ENCODE measurements at places on chromosomes 7 and 10.
A peak's percentile ranks its signal among the peaks of the same experiment; 100 is the strongest.

- no peak for DNase-seq
Measured at GRCh38 chr7:70322856-70323255, 724.6 kb downstream of the AUTS2 start.

DNA sequence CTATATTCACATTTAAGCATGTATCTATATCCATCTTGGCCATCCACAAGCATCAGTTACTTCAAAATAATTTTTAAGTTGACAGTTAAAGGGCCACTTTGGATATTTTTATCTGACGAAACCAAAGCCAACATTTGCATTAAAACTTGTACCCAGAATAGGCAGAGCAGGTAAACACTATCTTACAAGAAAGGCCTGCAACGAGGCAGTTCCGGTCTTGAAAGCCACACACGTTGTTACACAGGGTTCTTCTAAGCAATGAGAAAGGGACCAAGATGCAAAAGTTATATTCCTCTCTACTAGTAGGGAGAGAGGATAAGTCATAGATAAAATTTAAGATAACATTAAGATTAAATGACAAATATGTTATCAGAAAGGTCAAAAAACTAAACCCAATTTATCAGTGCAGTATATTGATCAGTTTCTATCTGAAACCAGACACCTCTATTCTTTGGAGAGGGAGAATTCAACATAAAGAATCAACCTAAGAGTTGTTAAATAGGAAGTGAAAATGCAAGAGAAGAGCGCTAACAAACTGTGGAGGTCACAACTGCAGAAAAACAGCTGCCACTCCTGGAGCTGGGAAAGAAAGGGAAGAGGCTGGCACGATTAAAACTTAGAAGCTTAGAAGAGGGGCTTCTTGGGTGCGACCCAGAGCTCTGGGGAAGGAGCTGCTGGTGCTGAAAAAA lies 701.3 kb downstream of the TNS3 start:
- DNase-seq = no peak

DNA sequence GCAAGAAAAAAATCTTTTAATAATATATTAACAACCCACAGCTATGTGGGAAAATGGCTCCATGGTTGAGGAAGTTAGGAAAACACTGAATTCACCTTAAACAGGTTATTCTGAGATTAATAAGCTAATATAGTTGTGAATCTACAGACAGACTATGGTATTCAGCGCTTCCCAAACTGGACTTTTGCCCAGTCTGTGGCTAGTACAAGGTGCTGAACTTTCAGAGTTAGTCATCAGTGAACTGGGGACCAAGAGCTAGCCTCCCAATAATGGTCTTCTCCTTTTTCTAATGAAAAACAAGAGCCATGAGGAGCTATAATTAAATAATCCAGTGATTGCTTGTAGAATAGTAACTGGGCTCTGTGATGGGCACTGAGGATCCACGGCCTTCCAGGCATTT lies 65.3 kb downstream of the FRMPD2 start:
- DNase-seq = no peak

GRCh38 chr7:28503396-28503795 lies 91.1 kb downstream of the CREB5 start:
- no peak for DNase-seq

GRCh38 chr10:129279446-129280154 lies 187.4 kb upstream of the MGMT start:
- DNase-seq = no peak

DNA sequence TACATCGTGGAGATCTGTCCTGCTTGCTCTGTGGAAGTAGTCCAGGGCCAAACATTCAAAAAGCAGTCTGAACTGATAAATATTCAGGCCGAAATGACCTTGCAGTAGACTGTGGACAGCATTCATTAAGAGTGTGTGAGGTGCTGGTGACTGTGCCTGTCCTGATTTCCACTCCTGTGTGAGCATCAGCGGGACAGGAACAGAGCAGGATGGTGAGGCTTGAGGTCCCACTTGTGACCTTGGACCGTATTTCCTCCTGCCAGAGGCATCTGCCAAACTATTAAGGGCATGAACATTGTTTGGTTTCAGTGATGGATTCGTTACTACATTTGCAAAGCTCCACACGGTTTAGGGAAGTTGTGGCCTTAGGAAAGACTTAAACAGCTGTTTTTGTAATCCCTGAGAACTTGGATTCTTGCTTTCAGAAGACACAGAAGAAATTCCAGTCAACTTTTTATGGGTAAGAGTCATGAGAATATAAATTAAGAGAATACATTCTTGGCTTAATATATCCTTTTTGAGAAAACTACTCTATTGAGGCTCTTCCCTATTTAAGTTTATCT lies 32.8 kb downstream of the CCNY start:
- DNase-seq = no peak

GRCh38 chr10:44326474-44327030 lies 58.3 kb downstream of the CXCL12 start:
- DNase-seq = no peak

DNA sequence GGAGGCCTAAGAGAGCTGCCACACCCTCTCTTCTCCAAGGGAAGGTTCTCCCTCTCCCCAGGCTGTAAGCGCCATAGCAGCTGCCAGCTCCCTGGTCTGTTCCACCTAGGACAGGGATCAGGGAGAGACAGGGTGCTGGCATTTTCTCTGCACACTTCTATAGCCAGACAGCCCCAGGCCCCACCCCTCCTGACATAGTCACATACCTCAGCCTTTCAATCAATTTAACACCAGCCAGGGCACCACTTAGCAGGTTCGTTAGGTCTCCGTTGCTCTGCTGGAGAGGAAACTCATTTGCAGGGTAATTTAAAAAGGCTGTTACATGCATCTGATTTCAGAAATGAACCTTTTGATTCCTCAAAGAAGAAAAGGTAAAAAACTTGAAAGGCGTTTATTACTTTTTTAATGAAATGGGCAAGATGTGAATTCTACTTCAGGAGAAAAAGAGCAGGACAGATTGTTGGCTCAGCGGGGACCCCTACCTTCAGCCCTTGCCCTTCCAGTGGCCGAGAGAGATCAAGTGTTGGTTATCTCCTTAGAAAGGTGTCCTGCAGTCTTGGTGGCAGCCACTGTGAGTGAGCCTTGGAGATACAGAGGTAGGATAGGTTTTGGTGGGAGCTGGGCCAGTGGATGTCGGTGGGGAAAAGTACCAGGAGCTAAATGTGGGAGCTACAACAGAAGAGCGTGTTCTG lies 180.5 kb upstream of the GALNT17 start:
- DNase-seq = no peak

DNA sequence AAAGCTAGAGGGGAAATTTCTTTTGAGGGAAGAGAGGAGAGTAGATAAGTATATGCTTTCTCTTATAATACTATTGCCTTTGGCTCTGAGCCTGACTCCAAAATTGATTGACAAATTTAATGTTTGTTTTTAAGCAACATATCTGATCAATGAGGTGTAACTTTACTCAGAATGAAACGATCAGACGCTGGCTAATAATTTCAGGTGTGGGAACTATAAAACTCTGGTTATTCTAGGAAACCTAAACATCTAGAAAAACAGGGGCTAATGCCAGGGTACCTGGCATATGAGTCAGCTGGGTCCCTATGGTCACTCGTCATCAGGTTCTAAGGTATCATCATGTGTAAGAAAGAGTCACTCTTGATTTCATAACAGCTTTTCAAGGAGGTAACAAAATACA lies 139.7 kb downstream of the ATE1 start:
- DNase-seq = no peak

GRCh38 chr10:110041479-110041829 lies 33.7 kb downstream of the ADD3 start:
- no peak for DNase-seq

DNA sequence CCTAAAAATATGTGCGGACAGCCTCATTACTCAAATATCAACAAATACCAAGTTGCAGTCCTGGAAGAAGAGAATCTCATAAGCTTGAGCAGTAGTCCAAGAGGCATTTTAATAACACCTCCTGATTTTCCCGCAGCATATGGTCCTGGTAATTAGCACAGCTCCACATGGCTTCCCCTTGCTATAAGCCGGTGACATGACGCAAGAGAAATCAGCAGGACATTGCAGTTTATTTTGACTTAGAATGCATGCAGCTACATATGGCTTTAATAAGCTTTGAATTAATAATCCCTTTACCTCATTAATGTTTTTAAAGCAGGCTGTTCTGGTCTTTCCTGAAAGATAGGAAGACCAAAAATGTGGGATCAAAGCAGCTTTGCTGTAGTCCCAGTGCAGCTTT lies 137.6 kb downstream of the RAMP3 start:
- no peak for DNase-seq

GRCh38 chr10:109358325-109358724 lies 565.0 kb downstream of the XPNPEP1 start:
- no peak for DNase-seq

GRCh38 chr7:140478246-140479061 lies 851 bp downstream of the MKRN1 start:
- peak; percentile 44 for DNase-seq

- no peak for DNase-seq
Measured at GRCh38 chr7:152014722-152015121, 10.8 kb upstream of the GALNT11 start.

GRCh38 chr7:108324053-108325038 lies 131.9 kb downstream of the NRCAM start:
- no peak for DNase-seq

GRCh38 chr7:132872034-132872433 lies 209.9 kb downstream of the CHCHD3 start:
- no peak for DNase-seq

GRCh38 chr7:41437257-41438196 lies 265.4 kb downstream of the INHBA start:
- DNase-seq = no peak

- no peak for DNase-seq
Measured at GRCh38 chr10:123906884-123907652, 15.5 kb upstream of the CPXM2 start.

GRCh38 chr10:114206902-114207301 lies 27.7 kb downstream of the TDRD1 start:
- DNase-seq = no peak

DNA sequence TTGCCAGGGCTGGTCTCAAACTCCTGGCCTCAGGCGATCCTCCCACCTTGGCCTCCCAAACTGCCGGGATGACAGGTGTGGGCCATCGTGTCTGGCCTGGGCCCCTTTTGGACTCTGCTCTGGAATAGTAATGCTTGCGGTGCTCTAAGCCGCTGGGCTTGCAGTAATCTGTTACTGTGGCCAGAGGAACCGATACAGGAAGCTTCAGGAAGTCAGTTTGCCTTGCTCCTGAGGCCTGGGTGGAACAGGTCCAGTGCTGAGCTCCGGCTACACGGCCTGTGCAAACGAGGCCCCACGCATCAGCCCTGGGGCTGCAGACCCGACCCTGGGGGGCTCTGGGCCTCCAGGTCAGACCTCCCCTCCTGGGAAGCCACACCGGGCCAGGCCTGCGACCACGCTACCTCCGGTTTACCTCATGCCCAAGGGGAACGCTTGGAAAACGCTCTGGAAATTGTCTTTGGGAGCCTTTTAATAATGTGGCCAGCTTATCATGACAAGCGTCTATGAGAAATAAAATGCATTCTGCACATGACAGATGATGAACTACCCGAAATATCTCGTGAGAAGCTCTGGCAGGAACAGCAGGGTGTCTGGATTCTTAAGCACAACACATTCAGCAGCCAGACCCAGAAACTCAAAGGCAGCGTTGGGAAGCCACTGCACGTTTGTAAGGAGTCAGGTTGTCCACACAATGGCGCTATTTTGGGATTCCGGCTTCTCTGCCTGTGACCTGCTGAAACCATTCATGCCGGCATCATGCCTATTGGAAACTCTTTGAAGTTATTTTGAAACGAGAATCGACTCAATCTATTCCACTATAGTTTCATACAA lies 10.1 kb upstream of the ADAP1 start:
- DNase-seq = no peak

DNA sequence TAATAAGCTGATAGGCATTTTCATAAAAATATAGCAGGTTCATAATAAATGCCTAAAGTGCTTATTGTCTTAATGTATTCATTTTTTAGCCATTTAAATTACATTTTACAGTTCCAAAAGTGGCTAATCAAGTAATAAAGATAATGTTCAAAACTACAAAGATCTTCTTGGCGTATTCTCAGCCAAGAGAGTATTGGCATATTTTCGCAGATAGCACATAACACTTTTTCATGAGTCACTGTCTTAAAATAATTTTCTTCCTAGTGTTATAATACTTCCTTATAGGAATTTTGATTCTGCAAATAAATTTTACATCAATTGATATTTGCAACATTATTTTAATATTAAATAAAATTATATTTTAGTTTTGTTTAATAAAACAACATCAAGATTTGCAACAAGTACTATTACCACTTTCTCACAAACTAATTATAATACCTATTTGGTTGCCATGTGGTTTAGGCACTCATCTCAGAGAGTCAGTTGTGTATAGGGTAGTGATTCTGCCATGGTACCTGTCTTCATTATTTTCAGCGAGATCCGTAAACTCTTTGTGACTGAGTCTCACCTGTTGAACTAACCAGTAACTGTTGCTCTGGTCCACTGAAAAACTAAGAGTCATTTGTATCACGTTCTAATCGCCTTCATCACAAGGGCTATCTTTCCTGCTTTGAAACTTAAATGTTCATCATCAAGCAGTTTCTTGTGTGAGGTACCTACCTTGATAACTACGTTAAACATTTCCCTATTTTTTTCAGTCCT lies 152.5 kb upstream of the AKR1E2 start:
- no peak for DNase-seq

DNA sequence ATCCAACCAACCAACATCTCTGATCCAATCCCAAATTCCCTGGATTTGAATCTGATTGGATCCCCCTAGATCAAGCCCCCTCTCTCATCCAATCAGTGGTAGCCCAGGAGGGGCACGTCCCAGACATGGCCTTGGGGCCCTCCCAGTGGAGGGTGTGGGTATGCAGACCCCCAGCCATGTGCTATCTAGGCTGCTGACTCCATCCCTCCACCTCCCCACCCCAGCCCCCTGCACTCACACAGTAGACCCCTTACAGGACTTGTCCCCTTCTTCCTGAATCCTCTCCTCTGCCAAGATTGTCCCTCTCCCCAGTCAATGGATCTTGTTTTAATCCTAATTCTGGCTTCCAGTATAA lies 153.4 kb downstream of the OAT start:
- no peak for DNase-seq

GRCh38 chr10:12406764-12407400 lies 57.5 kb downstream of the CAMK1D start:
- DNase-seq = no peak

- DNase-seq = no peak
Measured at GRCh38 chr10:96478355-96478754, 35.4 kb downstream of the TLL2 start.

DNA sequence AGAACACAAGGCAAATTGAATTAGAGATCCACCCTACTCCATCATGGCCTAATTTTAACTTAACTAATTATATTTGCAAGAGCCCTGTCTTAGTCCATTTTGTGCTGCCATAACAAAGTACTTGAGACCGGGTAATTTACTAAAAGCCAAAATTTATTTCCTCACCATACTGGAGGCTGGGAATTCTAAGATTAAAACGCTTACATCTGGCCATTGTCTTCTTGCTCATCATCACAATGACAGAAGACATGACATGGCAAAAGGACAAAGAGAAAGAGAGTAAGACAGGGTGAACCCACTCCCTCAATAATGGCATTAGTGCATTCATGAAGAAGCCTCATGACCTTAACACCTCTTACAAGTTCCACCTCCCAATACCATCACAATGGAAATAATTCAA lies 1068.6 kb downstream of the DNAJB9 start:
- DNase-seq = no peak

GRCh38 chr10:20991526-20991925 lies 94.4 kb upstream of the NEBL start:
- DNase-seq = no peak
